ENCODE measurements at places on chromosomes 7 and 10.

- no peaks in the 10 kb centered on the region for H3K27me3 ChIP-seq
- H3K4me3 ChIP-seq, result no peak overlapping the region
- H3K4me1 ChIP-seq, result peaks cover 22% of the 10 kb centered on the region
- no peak for DNase-seq
- no peak overlapping the region for H3K27ac ChIP-seq
- H3K36me3 ChIP-seq, result peaks cover 5% of the 10 kb centered on the region
Observed at GRCh38 chr10:121138112-121138860, 287.1 kb downstream of the WDR11 start.

GRCh38 chr10:78630944-78631838 is 437.6 kb upstream of the ZMIZ1 start:
- peaks cover 54% of the 10 kb centered on the region for H3K4me1 ChIP-seq
- DNase-seq, result no peak
- no peak overlapping the region for H3K4me3 ChIP-seq
- peak overlapping the region; percentile 47 for H3K27ac ChIP-seq
- no peaks in the 10 kb centered on the region for H3K36me3 ChIP-seq

DNA sequence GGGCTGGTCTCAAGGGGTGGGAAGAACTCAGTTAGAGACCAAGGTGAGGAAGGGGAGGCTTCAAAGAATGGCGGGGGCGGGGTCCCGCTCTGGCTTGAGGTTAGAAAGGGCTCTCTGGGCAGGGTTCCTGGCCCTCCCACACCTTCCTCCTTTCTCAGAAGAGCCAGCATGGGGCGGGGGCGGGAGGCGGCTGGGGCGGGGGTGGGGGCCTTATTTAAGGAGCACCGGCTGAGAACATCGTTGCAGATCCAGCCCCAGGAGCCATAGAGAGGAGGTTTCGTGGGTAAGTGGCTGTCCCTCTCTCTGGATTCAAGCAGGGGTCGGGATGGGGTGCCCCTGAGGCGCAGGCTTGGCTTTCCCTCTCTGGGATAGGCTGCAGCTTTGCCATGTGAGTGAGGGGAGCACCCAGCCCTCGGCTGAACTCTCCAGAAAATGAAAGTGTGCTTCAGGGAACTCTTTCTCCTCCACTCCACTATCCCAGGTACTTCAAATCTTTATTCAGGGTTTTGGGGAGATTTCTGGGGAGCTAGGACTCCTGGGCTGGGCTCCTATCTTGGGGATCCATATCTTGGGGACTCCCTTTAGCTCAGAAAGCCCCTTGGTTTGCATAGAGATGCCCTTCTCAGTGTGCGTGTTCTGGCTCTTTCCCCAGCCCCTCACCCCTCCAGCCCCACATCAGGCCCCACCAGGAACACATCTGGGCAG is 3.3 kb upstream of the CUEDC2 start:
- peak overlapping the region; percentile 46 for H3K4me3 ChIP-seq
- DNase-seq, result no peak
- H3K36me3 ChIP-seq, result no peaks in the 10 kb centered on the region
- H3K27ac ChIP-seq, result peak overlapping the region; percentile 50

DNA sequence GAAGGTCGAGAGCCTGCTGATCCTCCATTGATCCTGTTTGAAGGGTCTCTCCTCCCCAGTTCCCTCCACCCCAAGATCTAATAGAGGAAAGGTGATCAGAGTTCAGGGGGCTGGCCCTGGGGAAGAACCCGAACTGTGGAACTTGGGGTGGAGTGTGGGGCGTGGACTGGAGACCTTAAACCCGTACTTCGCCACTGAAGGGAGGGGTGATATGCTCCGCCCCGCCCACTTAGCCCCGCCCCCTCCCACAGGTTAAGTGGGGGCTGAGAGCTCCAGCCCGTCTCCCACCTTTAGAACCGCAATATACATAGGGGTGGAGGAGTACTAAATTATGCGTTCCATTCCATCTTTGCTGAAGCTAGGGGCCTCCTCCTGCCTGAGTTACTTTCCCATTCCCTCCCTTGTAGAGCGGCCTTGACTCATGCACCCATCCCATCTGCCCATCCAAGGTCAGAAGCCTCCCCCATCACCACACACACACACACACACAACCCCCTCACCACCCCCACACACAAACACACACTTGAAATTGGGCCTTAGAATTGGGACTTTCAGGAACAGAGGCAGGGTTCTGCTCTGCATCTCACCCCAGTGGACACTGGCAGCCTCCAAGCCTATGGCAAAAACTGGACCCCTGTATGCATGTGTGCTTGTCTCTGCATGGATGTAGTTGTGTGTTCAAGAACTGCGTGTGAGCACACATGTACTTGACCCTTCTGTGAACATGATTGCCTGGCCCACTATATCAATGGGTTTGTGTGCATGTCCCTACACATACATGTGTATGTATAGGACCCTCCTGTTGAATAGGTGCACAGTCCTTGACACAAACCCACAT is 991 bp downstream of the SEMA4G start:
- no peak overlapping the region for H3K27ac ChIP-seq
- peak; percentile 38 for DNase-seq
- H3K27me3 ChIP-seq, result no peaks in the 10 kb centered on the region
- H3K4me3 ChIP-seq, result peak overlapping the region; percentile 74
- no peaks in the 10 kb centered on the region for H3K36me3 ChIP-seq
- peaks cover 13% of the 10 kb centered on the region for H3K4me1 ChIP-seq

DNA sequence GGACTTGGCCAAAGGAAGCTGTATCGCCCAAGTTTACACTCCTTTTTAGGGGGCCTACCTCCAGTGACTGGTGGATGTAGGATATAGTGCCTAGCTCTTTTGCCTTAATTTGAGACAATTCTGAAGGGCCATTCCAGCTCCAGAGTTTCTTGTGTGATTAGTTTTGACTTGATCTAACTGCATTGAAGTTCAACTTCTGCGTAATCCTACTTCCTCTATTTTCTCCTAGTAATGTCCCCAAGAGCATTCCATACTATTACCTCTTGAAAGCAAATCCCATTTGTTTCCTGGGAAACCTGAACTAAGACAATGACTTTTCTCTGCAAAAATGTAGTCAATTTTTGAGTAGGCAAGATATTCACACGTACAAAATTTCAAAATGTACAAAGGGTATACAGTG is 4.7 kb upstream of the H2AZ2 start:
- H3K4me3 ChIP-seq, result no peak overlapping the region
- no peaks in the 10 kb centered on the region for H3K36me3 ChIP-seq
- H3K4me1 ChIP-seq, result peaks cover 9% of the 10 kb centered on the region
- H3K27ac ChIP-seq, result no peak overlapping the region

- H3K4me1 ChIP-seq, result peaks cover 34% of the 10 kb centered on the region
- DNase-seq, result no peak
- peak overlapping the region; percentile 64 for H3K4me3 ChIP-seq
- H3K27me3 ChIP-seq, result no peaks in the 10 kb centered on the region
- H3K36me3 ChIP-seq, result no peaks in the 10 kb centered on the region
Observed at GRCh38 chr10:103676058-103676785, 179.2 kb downstream of the SH3PXD2A start.

DNA sequence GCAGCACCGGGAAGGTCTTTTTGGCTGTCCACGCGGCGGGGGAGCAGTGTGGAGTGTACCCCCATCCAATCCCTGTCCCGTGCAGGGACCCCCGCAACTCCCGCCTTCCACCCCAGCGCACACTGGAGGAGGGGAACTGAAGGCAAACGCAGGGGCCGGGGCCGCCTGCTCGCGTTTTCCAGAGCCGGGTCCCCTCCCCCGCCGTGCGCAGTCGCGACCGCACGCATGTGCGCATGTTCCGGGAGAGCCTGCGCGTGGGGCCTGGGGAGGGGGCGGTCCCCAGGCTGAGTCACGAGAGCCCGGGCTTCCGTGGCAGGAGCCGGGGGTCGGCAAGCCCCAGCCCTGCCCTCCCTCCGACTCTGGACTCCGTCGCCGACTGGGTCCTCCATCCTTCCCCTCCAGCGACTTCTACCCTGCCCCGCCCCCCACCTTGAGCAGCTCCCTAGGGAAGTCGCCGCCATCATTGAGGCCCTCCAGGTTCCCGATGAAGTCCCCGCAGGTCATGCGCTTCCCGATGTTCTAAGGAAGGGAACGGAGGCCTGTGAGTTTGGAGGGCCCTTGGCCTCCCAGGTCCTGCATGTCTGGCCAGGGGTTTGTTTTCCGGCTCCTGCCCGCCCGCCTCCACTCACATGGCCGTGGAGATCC is 8.0 kb downstream of the PSD start:
- peaks cover 91% of the 10 kb centered on the region for H3K27me3 ChIP-seq
- H3K4me3 ChIP-seq, result peak overlapping the region; percentile 61
- H3K36me3 ChIP-seq, result no peaks in the 10 kb centered on the region
- peaks cover 24% of the 10 kb centered on the region for H3K4me1 ChIP-seq
- DNase-seq, result peak; percentile 77

DNA sequence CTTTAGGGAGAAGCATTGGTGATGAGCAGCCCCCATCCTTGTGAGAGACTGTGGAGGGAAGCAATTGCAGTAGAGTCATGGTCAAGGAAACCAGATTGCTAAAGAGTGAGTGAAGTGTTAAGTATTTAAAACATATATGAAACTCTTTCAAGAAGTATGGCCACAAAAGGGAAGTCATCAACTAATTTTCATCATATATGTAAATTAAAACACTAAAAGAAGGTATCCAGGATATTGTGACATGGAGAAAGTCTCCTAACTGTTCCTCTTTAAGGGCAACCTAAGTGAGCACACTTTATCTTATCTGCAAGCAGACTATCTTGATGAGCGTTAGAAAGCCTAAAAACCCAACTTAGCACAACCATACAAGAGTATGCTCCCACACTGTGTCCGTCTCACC is 69.7 kb downstream of the CD36 start:
- H3K4me1 ChIP-seq, result peaks cover 10% of the 10 kb centered on the region
- no peaks in the 10 kb centered on the region for H3K27me3 ChIP-seq
- no peak overlapping the region for H3K27ac ChIP-seq
- DNase-seq, result no peak
- H3K4me3 ChIP-seq, result no peak overlapping the region
- no peaks in the 10 kb centered on the region for H3K36me3 ChIP-seq

DNA sequence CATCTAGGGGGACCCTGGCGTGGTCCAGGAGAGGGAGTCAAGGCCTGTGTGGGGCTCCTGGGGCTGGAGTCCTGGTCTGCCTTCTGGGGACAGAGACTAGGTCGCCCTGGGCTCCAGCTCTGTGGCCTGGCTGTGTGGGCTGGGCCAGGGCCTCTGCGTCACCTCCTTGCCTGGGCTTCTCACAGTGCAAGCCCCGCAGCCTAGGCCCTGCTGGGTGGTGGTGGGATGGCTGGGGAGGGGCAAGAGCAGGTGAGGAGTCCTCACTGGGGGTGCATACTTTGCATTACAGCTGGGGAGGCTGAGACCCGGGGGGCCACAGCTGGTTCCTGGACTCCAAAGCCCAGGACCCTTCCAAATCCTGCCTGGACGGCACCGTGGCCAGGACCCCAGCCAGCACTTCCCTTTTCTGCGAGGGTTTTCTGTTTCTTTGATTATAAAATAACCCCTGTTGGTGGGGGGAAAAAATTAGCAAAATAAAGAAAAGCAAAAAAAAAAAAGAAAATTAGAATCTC is 23.5 kb downstream of the PWWP2B start:
- peak overlapping the region; percentile 87 for H3K27ac ChIP-seq
- peaks cover 58% of the 10 kb centered on the region for H3K4me1 ChIP-seq
- DNase-seq, result no peak
- no peak overlapping the region for H3K4me3 ChIP-seq

GRCh38 chr7:43674559-43675436 is 54.5 kb downstream of the COA1 start:
- DNase-seq, result no peak
- H3K4me1 ChIP-seq, result peaks cover under 1% of the 10 kb centered on the region
- peaks cover 39% of the 10 kb centered on the region for H3K36me3 ChIP-seq

- peak overlapping the region; percentile 95 for H3K27ac ChIP-seq
- peaks cover 22% of the 10 kb centered on the region for H3K4me1 ChIP-seq
- no peaks in the 10 kb centered on the region for H3K27me3 ChIP-seq
- H3K36me3 ChIP-seq, result peaks cover 26% of the 10 kb centered on the region
- no peak overlapping the region for H3K4me3 ChIP-seq
Observed at GRCh38 chr7:874031-874749, 2.2 kb upstream of the GET4 start.

DNA sequence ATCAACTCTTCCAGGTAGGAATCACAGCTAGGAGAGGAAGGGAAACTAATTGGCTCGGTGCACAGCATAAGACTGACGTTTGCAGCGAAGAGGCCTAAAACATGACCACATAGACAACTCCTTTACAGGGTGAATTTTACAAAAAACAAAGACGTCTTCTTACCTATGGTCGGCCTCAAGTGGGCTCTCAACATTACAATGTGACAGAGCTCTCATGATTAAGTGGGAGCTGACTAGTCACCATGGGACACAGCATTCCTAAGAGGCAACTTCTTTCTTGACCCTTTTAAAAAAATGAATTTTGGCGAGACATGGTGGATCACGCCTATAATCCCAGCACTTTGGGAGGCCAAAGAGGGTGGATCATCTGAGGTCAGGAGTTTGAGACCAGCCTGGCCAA is 4.6 kb downstream of the PDIA4 start:
- no peak for DNase-seq
- peak overlapping the region; percentile 90 for H3K27ac ChIP-seq
- H3K4me3 ChIP-seq, result no peak overlapping the region

- H3K36me3 ChIP-seq, result no peaks in the 10 kb centered on the region
- peaks cover 26% of the 10 kb centered on the region for H3K27me3 ChIP-seq
- no peak for DNase-seq
- H3K4me3 ChIP-seq, result no peak overlapping the region
- peaks cover 6% of the 10 kb centered on the region for H3K4me1 ChIP-seq
Observed at GRCh38 chr10:85926986-85927385, 439.6 kb downstream of the GRID1 start.

GRCh38 chr10:61978965-61979364 is 77.5 kb downstream of the ARID5B start:
- peaks cover 35% of the 10 kb centered on the region for H3K4me1 ChIP-seq
- DNase-seq, result no peak
- no peak overlapping the region for H3K4me3 ChIP-seq
- H3K27me3 ChIP-seq, result no peaks in the 10 kb centered on the region
- no peak overlapping the region for H3K27ac ChIP-seq

DNA sequence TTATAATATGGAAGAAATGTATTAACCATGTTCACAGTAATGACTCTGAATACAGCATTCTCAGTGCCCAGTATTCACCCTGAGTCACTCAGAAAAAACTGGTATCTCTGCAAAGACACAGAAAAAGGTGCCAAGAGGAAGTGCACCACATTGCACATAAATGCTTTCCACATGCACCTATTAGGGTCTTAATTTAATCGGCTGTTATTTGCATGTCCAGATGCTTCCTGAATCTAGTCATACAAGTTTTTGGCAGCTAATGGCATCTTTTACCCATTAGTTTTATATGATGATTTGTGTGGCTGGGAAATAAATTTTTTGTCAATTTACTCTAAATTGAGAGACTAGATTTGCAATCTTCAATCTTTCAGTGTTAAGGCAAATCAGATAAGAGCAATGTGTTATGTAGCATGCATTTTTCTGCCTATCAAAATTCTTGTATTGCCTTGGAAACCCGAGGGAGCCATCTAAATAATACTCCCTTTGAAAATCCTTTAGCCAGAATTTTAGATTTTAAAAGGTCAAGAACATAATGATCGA is 58.2 kb downstream of the ZNF680 start:
- DNase-seq, result no peak
- no peaks in the 10 kb centered on the region for H3K4me1 ChIP-seq
- no peaks in the 10 kb centered on the region for H3K27me3 ChIP-seq

- no peak for DNase-seq
- peak overlapping the region; percentile 44 for H3K4me3 ChIP-seq
- H3K27ac ChIP-seq, result peak overlapping the region; percentile 99
- peaks cover 77% of the 10 kb centered on the region for H3K4me1 ChIP-seq
- H3K27me3 ChIP-seq, result no peaks in the 10 kb centered on the region
- H3K36me3 ChIP-seq, result no peaks in the 10 kb centered on the region
Observed at GRCh38 chr10:11875494-11876281, 52.5 kb downstream of the PROSER2 start.

Data from mesothelial cell of epicardium (in vitro differentiated cells).